Muscle of arm (tissue), 14 donors: ENCODE measurements at places on chromosomes 3 and 15. TPM values are rescaled to one million over a fixed set of nuclear protein-coding genes. Genes with fewer than 3 reads are reported as not detected.

DNA sequence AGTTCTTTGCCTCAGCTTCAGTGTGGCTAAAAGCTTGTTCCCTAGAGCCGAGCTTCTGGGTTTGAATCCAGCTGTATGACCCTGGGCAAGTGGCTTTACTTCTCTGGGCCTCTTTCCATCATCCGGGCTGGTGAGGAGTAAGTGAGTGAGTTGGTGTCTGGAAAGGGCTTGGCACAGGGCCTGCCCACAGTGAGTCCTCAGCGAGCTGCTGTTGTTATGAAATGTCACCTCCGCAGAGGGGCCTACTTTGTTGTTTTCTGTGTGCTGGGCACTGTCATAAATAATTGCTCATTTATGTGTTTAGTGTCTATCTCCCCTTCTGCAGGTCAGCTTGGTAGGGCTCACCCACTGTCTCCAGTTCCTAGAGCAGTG lies 31.7 kb downstream of the SLC6A6 start:
- no peak for DNase-seq

GRCh38 chr15:45780352-45780751 lies 145.5 kb downstream of the SQOR start:
- no peak for DNase-seq

Gene C3orf49
- 0.23 TPM for polyA plus RNA-seq

DNA sequence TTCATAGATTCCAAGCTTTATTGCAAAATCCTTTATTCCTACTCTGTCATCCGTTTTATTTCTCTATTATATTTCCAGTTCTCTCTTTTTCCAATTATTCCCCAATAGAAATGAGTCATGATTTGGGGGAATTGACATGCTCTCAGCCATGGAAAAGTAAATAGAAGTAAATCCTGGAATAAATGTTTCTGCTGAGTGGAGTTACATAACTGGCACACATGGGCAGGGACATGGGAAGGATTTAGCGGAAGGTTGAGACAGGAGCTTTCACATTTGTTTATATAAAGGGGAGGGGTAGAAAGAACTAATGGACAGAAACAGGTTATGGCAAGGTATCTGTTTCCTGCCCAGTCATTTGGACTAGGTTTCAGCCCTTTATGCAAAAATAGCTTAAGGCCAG lies 221.6 kb downstream of the PLOD2 start:
- no peak for DNase-seq

Gene TMEM212
- polyA plus RNA-seq = 0.16 TPM

Gene ABHD5
- 9.5 TPM for polyA plus RNA-seq

- no peak for DNase-seq
Observed at GRCh38 chr15:42608110-42608531, 32.7 kb downstream of the STARD9 start.

DNA sequence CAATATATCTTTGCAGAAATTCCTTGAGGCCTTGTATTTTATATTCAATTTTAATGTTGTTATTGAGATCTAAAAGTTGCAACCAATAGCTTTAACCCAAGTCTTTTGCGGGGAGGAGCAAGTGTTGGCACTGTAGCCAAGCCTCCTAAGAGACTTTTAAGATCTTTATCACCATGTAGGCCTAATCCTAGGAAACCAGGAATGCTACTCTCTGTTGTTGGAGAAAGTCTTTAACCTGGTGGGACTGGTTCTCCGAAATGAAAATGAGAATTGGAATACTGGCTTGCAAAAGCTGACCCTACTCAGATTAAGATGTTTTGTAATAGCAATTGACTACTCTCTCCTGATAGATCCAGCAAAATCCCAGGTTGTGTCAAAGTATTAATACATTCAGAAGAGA lies 25.8 kb downstream of the SHC4 start:
- no peak for DNase-seq

GRCh38 chr15:99438691-99439523 lies 126.9 kb upstream of the MEF2A start:
- no peak for DNase-seq

Gene AADACL2
- polyA plus RNA-seq = not detected

DNA sequence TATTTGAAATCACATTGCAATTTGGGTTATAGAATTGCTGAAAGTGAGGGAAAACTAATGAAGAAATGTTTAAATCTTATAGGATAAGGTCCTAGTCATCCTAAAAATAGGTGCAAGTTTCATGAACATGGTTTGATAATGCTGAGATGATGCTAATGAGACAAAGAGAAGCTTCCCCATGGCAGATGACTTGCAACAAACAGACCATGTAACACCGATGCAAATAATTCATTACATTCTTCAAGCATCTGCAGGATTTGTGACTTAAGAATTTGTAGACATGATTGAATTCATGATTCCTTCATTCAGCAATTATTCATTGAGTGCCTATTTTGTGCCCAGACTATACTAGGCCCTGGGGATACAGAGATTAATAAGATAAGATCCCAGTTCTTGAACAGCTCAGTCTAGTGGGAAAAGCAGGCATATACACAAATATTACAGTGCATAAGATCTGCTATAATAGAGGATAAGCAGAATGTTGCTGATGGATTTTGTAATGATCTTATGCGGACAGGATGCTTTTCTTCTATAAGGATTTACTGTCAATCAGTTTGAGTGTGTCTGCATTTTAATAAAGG lies 367.9 kb upstream of the GBE1 start:
- no peak for DNase-seq

Gene RLBP1
- not detected for polyA plus RNA-seq

- DNase-seq = no peak
Observed at GRCh38 chr3:192307631-192308030, 419.7 kb downstream of the FGF12 start.

Gene CASR
- polyA plus RNA-seq = not detected

GRCh38 chr3:107654218-107654617 lies 131.5 kb downstream of the BBX start:
- DNase-seq = no peak

Gene TNNC1
- 504 TPM for polyA plus RNA-seq

DNA sequence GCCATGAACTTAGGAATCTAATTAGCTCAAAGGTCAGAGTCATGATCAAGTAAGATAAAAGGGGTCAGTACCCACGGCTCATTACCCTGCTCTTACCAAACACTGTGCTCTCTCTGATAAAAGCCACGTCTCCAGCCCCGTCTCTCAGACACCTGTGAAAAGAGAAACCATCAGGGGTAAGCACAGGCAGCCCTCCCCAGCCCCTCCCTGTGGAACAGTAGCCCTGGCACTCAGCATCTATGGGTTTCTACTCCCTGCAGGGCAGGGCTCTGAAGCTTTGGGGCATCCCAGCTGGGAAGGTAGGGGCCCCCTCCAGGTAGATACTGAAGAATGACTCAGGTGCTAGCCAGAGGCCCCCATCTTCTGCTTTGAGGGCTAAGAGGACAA lies 10.5 kb downstream of the LTF start:
- no peak for DNase-seq
